Psoas muscle (tissue), 8 donors: ENCODE measurements at places on chromosomes 5 and 9. TPM values are rescaled to one million over a fixed set of nuclear protein-coding genes. Genes with fewer than 3 reads are reported as not detected.

AQP7 gene
- 13.3 TPM for total RNA-seq

SLC6A7 gene
- total RNA-seq: not detected

NUDCD2 gene
- 18.6 TPM for total RNA-seq

DNA sequence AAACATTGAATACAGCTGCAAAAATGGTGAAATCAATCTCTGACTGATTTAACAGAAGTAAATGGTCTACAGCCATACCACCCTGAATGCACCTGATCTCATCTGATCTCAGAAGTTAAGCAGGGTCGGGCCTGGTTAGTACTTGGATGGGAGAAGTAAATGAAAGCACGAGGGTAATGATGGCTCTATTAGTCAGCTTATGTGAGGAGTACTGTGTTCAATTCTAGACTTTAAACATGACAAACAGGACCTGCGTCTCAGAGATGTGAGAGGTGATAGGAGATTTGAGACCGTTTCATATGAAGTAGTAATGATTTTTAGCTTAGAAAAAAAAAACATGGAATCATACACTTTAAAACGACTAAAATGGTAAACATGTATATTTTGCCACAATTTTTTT lies 77.1 kb upstream of the SUSD1 start:
- H3K4me1 ChIP-seq: no peaks in the 10 kb centered on the region
- H3K27me3 ChIP-seq: no peaks in the 10 kb centered on the region
- no peak overlapping the region for H3K4me3 ChIP-seq
- peaks cover 27% of the 10 kb centered on the region for H3K36me3 ChIP-seq

DNA sequence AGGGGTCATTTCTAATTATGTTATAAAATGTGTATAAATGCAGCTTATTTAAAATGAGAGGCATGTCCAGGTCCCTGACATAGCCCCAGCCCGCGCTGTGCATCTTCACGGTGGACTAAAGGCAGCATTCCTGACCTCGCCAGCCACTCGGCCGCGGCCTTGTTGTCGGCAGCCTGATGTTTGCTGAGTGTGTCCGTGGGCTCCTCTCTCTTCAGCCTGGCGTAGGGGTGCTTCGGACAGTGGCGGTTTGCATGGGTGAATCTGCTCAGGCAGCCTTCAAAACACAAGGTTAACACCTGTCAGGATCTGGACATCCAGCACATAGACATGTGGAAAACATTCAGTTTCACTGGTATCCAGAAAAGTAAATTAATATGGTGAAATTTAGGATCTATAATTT lies 8.8 kb upstream of the SLC35D2 start:
- no peaks in the 10 kb centered on the region for H3K36me3 ChIP-seq
- no peak for DNase-seq
- H3K27me3 ChIP-seq: no peaks in the 10 kb centered on the region

- peak overlapping the region; percentile 96 for H3K4me3 ChIP-seq
- no peaks in the 10 kb centered on the region for H3K36me3 ChIP-seq
- H3K27ac ChIP-seq: peak overlapping the region; percentile 98
- peaks cover 38% of the 10 kb centered on the region for H3K4me1 ChIP-seq
Observed at GRCh38 chr5:172007175-172008110, 1.0 kb upstream of the FBXW11 start.

DNA sequence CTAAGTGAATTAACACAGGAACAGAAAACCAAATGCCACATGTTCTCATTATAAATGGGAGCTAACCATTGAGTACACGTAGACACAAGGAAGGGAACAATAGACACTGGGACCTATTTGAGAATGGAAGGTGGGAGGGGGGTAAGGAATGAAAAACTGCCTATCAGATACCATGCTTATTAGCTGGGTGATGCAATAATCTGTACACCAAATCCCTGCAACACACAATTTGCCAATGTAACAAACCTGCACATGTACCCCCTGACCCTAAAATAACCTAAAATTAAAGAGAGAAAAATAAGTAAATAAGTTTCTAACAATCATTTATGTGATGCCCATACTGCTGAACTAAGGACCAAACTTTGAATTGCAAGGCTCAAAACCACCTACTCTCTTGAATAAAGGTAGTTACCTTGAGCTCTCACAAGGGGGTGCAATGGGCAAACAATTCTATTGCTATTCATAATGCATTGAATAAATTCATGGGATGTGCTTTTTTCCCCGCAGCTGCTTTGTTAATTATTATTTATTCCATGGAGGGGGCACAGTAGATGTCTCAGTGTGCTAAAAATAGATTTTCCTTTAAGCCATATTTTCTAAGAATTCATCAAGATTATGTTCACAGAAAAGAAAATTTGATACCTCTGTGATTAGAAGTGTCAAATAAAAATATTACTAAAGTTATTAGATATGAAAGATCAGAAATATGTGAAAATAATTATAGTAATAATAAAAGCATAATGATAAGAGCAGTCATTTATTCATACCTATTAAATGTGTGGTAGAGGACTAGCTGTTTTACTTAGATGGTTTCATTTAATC lies 76.2 kb upstream of the PTPN3 start:
- no peaks in the 10 kb centered on the region for H3K36me3 ChIP-seq
- no peak overlapping the region for H3K4me3 ChIP-seq
- no peak overlapping the region for H3K27ac ChIP-seq
- DNase-seq: no peak
- H3K4me1 ChIP-seq: no peaks in the 10 kb centered on the region
- no peaks in the 10 kb centered on the region for H3K27me3 ChIP-seq

DNA sequence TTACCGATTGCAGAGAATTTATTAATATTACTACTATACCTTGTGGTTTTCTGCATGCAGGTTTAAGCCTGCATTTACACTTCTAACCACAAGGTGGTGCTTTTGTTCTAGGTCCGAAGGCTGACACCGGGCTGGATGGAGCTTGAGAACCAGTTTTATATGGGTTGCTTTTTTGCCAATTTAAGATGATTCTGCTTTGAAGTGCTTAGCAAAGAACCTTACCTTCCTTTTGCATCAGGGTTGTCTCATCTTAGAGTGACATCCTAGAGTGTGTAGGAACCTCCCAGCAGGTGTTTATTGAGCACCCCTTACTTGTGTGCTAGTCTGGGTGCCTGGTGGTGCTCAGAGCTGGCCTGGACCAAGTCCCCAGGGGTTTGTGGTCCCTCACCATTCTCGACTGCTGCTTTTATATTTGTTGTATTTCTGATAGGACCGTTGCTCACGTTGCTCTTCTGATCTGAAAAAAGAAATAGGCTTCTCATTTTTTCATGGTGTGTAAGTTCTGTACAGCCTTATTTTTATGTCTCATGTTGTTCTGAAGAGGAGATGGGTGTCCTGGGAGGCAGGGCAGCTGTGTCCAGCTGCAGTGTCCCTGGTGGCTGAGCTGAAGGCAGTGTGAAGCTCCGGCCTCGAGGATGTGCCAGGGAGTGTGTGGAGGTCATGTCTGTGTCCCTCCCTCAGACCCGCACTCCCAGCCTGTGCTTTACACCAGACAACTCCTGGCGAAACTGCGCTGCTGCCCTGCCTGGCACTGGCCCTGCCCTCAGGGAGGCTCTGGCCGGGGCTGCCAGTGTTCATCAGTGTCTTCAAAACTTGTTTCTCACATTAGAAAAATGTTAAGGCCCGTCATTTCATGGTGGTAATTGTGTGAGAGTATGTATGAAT lies 54.3 kb downstream of the EHMT1 start:
- no peaks in the 10 kb centered on the region for H3K27me3 ChIP-seq
- H3K36me3 ChIP-seq: no peaks in the 10 kb centered on the region
- no peak overlapping the region for H3K27ac ChIP-seq
- H3K4me1 ChIP-seq: peaks cover 21% of the 10 kb centered on the region

DNA sequence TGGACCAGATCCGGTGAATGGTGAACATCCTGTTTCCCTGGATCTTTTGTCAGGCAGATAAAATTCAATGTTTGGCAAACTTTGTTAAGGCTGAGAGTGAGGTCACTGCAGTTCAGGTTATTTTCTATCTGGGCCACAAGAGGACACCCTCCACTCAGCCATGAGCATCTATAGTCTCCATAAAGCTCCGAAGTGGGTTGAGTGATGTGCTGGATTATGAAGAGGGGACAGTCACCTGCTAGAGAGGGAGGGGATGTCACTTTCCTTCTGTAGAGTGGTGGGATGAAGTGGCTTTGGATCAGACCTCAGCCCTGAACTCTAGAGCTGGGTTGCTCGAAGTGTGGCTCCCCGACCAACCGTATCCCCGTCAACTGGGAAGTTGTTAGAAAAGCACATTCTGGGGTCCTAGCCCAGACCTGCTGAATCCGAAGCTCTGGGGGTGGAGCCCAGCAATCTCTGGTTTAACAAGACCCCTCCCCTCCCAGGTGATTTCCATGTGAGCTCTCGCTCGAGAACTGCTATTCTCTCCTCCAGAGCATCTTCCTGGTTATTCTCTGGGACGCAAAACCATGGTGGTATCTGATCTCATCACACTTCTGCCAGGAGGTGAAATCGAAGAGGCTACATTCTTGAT lies 31.8 kb upstream of the FGF1 start:
- no peak overlapping the region for H3K27ac ChIP-seq
- H3K4me3 ChIP-seq: no peak overlapping the region
- DNase-seq: no peak
- H3K36me3 ChIP-seq: no peaks in the 10 kb centered on the region
- peaks cover 4% of the 10 kb centered on the region for H3K27me3 ChIP-seq
- no peaks in the 10 kb centered on the region for H3K4me1 ChIP-seq

- no peak overlapping the region for H3K27ac ChIP-seq
- no peaks in the 10 kb centered on the region for H3K4me1 ChIP-seq
- H3K36me3 ChIP-seq: no peaks in the 10 kb centered on the region
- peaks cover 26% of the 10 kb centered on the region for H3K27me3 ChIP-seq
- no peak overlapping the region for H3K4me3 ChIP-seq
- no peak for DNase-seq
Observed at GRCh38 chr5:178077751-178078150, 35.6 kb upstream of the N4BP3 start.

DNA sequence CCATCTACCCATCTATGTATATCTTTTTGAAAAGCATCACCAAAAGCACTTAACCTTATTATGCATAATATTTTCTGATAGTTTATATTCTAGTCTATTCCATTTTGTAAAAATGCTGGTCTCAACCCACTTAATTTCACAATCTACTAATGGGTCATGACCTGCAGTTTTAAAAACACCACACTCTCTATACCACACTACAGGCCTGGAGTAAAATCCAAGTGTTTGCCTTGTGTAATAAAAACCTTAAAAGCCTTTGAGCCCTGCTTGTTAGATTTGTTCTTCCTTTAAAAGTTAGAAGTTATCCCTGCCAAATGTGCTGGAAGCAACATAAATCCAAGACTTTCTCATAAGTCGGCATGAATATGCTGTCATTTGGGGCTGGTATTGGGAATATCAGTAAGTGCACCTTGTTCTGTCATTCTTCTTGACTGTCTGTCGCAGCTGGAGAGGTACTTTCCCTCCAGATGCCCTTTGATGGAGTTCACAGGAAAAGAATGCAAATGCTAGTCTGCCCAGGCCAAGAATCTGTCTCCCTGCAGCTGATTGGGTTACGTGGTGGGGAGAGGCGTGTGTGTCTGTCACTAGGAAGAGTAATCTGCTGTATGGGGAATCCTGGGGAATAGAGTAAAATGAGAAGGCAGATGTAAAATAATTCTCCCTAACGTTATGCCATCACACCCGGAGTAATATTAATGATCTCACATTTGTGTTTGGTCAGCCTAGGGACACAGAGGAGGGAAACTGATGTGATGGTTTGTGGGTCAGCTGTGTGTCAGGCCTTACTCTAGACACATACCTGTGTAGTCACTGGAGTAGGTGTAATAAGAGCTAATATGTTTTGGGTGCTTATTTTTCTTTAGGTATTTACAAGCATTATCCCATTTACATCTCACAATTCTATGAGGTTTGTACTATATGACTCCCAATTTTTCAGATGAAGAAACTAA lies 79.4 kb downstream of the ZNF366 start:
- H3K4me3 ChIP-seq: no peak overlapping the region
- H3K36me3 ChIP-seq: no peaks in the 10 kb centered on the region
- no peaks in the 10 kb centered on the region for H3K27me3 ChIP-seq
- peaks cover 25% of the 10 kb centered on the region for H3K4me1 ChIP-seq
- H3K27ac ChIP-seq: peak overlapping the region; percentile 76

DNA sequence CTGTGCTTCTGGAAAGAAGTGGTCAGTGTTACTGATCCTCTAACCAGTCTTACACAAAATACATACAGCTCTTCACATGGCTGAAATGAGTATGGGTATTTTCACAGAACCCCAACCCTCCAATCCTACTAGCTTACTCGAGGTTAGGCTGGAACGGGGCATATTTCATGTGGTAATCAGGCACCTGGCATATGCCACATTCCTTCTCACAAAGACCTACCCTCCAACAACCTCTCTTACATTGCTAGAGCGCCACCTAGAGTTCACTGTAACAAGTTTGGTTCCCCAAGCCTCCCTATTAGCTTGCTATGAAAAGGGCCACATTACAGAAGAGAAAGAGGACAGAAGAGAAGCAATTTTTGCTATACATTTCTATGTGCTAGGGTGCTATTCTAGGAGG lies 597.3 kb downstream of the PRELID2 start:
- DNase-seq: no peak
- H3K4me1 ChIP-seq: no peaks in the 10 kb centered on the region
- no peaks in the 10 kb centered on the region for H3K27me3 ChIP-seq

DNA sequence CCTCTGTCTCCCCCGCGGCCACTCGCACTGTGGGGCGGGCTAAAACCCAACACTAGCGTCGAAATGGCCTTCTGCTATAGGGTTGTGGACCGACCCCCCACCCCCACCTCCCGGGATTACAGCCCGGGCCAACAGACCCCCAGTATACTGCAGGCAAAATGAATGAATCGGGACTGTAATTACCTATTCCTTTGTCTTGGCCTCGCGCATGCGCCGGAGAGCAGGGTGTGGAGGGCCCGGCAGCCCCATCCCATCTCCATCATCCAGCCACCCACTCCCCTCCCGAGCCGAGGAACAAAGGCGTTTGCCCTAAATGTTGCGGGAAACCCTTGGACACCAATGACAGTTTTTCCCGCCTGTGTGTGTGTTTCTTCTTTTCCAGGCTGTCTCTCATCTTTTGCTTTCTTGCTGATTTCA lies 1.6 kb downstream of the BASP1 start:
- H3K27ac ChIP-seq: no peak overlapping the region
- peak overlapping the region; percentile 62 for H3K4me3 ChIP-seq
- H3K4me1 ChIP-seq: no peaks in the 10 kb centered on the region
- H3K36me3 ChIP-seq: no peaks in the 10 kb centered on the region

DNA sequence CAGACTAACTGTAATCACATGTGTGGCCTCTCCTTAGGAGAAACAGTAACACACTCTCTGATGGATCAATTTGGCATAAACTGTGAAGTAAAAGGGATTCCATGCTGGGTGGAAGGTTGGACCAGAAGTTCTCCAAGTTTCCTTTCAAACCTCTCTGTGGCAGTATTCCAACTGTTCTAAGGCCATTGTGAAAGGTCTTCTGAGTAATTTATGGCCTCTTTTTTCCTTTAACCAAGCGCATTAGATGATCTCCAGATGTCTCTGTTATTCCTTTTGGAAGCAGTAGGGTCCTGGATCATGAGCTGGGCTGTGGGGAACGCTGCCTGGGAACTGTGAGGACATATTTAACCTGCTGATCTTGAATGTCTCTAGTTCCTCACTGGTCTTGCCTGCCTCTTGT lies 80.6 kb upstream of the IL6ST start:
- H3K4me3 ChIP-seq: no peak overlapping the region
- peak overlapping the region; percentile 50 for H3K27ac ChIP-seq
- no peaks in the 10 kb centered on the region for H3K27me3 ChIP-seq
- peaks cover 6% of the 10 kb centered on the region for H3K4me1 ChIP-seq

GRCh38 chr9:97866848-97867247 lies 13.8 kb downstream of the FOXE1 start:
- no peak overlapping the region for H3K27ac ChIP-seq
- peaks cover 1% of the 10 kb centered on the region for H3K27me3 ChIP-seq
- no peak for DNase-seq
- no peaks in the 10 kb centered on the region for H3K36me3 ChIP-seq
- no peaks in the 10 kb centered on the region for H3K4me1 ChIP-seq

- no peak overlapping the region for H3K27ac ChIP-seq
- H3K27me3 ChIP-seq: no peaks in the 10 kb centered on the region
- no peak overlapping the region for H3K4me3 ChIP-seq
- no peaks in the 10 kb centered on the region for H3K36me3 ChIP-seq
- DNase-seq: no peak
- H3K4me1 ChIP-seq: no peaks in the 10 kb centered on the region
Observed at GRCh38 chr5:79181419-79182022, 54.4 kb upstream of the JMY start.
